Activated CD4-positive, alpha-beta T cell treated with anti-CD3 and anti-CD28 coated beads, Interleukin-2, amount 10 ng/mL, durations not matched to agents 7 days and 5 days (primary cell): ENCODE measurements at places on chromosomes 11 and 22. TPM values are rescaled to one million over a fixed set of nuclear protein-coding genes. Genes with fewer than 3 reads are reported as not detected.

The CASTOR1 gene
- 20.0 TPM for total RNA-seq

The ASCC2 gene
- total RNA-seq, result 92.4 TPM

GRCh38 chr22:46360097-46360496, 24.6 kb downstream of the TRMU start:
- no peak for DNase-seq
- H3K4me3 ChIP-seq, result no peak overlapping the region
- H3K4me1 ChIP-seq, result peaks cover 3% of the 10 kb centered on the region
- no peaks in the 10 kb centered on the region for H3K27me3 ChIP-seq
- no peak overlapping the region for H3K27ac ChIP-seq
- H3K36me3 ChIP-seq, result peaks cover 4% of the 10 kb centered on the region

GRCh38 chr11:92657226-92657625, 312.2 kb upstream of the MTNR1B start:
- H3K36me3 ChIP-seq, result no peaks in the 10 kb centered on the region
- no peak overlapping the region for H3K4me3 ChIP-seq
- H3K4me1 ChIP-seq, result no peaks in the 10 kb centered on the region
- H3K27ac ChIP-seq, result no peak overlapping the region
- H3K27me3 ChIP-seq, result no peaks in the 10 kb centered on the region
- no peak for DNase-seq

DNA sequence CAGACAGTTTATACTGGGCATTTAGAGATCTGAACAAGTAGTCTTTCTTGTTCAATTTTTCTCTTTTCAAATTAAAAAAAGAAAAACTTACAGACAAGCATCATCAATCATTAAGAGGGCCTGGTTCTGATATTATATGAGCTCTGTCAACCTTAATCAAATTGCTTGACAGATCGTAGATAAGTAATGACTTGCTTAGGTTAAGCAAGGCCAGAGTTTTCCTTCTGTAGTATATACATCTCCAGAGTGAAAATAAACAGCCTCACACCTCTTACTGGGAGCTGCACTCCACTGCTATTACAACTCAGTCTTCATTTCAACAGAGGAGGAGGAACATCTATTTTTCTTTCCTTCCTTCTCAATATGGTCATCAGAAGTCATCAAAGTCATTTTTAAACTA, 13.5 kb downstream of the CDON start:
- no peak overlapping the region for H3K4me3 ChIP-seq
- no peaks in the 10 kb centered on the region for H3K36me3 ChIP-seq
- no peak for DNase-seq
- no peaks in the 10 kb centered on the region for H3K27me3 ChIP-seq

- peaks cover 7% of the 10 kb centered on the region for H3K4me1 ChIP-seq
- no peak for DNase-seq
- H3K4me3 ChIP-seq, result no peak overlapping the region
- no peak overlapping the region for H3K27ac ChIP-seq
- no peaks in the 10 kb centered on the region for H3K36me3 ChIP-seq
Measured at GRCh38 chr11:13054278-13054677, 45.2 kb downstream of the RASSF10 start.

DNA sequence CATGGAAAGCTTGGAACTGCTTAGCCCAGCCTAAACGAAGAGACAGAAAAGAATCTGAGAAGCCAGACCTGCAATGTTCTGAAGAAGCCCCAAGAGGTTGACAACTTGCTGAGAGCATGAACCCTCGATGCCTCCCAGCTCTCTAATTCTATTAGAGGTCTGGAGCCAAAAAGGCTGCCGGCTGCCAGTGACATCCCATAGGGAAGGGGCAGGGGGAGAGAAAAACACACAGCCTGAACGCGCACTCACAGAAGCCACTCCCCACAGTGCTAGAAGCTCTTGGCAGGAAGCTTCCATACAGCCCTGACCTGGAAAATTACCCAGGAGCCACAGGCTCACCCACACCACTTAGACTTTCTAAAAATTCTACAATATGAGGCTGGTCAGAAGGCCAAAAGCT, 18.3 kb downstream of the POLDIP3 start:
- H3K4me1 ChIP-seq, result no peaks in the 10 kb centered on the region
- H3K36me3 ChIP-seq, result peaks cover 43% of the 10 kb centered on the region
- H3K27ac ChIP-seq, result no peak overlapping the region

- no peak overlapping the region for H3K27ac ChIP-seq
- H3K4me1 ChIP-seq, result no peaks in the 10 kb centered on the region
- H3K27me3 ChIP-seq, result peaks cover 7% of the 10 kb centered on the region
- no peak for DNase-seq
Measured at GRCh38 chr11:75625021-75625420, 43.8 kb downstream of the MAP6 start.

GRCh38 chr11:126332221-126332711, 23.2 kb upstream of the ST3GAL4 start:
- no peaks in the 10 kb centered on the region for H3K27me3 ChIP-seq
- peaks cover 13% of the 10 kb centered on the region for H3K36me3 ChIP-seq
- peaks cover 18% of the 10 kb centered on the region for H3K4me1 ChIP-seq
- no peak for DNase-seq

DNA sequence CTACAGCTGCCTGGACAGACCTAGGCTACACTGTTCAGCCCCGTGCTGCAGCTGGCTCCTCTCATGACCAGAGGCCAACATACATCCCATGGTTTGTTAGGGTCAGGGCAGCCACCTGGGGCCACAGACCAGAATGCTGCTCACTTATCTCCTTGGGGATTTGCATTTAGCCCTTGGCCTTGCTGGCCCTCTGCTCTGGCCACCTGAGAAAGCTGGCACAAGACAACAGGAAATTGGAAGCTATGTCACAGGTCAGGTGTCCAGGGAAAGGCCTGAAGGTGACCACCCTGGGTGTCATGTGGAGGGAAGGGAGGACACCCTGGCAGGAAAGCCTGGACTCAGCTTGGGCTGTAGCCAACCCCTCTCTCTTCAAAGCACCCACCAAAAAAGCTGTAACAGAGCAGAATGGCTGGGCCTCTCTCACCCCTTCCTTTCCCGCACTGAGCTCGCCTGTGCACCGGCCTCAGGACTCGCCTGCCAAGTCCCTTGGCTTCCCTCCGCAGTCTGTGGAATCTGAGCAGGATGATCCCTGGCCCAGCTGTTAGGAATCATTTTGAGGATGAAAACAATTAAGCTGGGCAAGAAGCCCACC, 86.3 kb downstream of the SNX19 start:
- H3K36me3 ChIP-seq, result no peaks in the 10 kb centered on the region
- no peak overlapping the region for H3K4me3 ChIP-seq
- H3K27me3 ChIP-seq, result peaks cover 7% of the 10 kb centered on the region
- no peak overlapping the region for H3K27ac ChIP-seq
- H3K4me1 ChIP-seq, result no peaks in the 10 kb centered on the region
